ENCODE measurements at places on chromosomes 1 and 21. TPM values are rescaled to one million over a fixed set of nuclear protein-coding genes. Genes with fewer than 3 reads are reported as not detected.

CD84 gene
- polyA plus RNA-seq = 1.7 TPM

GRCh38 chr1:206856674-206857464, 8.6 kb upstream of the IL20 start:
- no peak for DNase-seq

GRCh38 chr1:58981392-58981791, 197.5 kb upstream of the JUN start:
- DNase-seq = no peak

DNA sequence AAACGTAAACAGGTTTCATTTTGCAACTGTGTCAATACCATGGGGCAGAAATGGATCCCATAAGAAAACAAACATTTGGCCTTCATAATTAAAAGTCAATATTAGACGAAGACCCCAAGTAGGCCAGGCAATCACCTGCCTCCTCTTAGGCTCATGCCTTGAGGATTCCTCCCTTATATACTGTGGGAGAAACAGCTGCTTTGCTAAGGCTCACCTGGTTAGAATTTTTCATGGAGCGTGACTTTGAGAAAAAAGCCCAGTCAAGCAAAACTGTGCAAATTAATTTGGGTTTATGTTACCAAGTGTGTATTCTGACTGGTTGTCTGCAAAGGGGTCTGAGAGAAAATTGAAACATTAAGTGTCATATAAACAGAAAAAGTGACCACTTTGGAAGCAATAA, 605.3 kb upstream of the USP24 start:
- DNase-seq = no peak

DNA sequence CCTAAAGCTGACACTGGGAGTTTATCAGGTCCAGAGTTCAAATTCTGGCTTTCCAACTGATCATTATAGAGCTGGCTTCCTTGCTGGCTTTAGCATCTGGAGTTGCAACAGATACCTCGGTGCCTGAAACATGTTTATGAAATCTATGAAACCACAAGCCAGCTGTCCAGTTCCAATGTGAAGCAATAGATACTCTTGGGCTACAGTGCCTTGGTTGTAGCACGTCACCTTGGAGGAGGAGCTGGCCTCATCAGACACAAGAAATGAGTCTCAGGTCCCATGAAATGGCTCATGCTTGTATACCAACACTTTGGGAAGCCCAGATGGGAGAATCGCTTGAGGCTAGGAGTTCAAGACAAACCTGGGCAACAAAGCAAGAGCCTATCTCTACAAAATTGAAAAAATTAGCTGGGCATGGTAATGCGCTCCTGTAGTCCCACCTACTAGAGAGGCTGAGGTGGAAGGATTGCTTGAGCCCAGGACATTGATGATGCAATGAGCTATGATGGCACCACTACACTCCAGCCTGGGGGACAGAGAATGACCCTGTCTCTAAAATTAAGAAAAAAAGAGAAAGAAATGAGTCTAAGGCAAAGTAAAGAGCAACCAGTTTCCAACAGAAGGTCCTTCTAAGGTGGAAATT, 132.5 kb upstream of the ZNF648 start:
- no peak for DNase-seq

All from large intestine (tissue), 12 donors.